ENCODE measurements at places on chromosomes 12 and 14. TPM values are rescaled to one million over a fixed set of nuclear protein-coding genes. Genes with fewer than 3 reads are reported as not detected.

GRCh38 chr12:31353750-31354708, 28.1 kb upstream of the SINHCAF start:
- H3K27me3 ChIP-seq = no peaks in the 10 kb centered on the region
- no peaks in the 10 kb centered on the region for H3K4me1 ChIP-seq
- no peak for DNase-seq
- H3K4me3 ChIP-seq = no peak overlapping the region
- H3K27ac ChIP-seq = no peak overlapping the region

DNA sequence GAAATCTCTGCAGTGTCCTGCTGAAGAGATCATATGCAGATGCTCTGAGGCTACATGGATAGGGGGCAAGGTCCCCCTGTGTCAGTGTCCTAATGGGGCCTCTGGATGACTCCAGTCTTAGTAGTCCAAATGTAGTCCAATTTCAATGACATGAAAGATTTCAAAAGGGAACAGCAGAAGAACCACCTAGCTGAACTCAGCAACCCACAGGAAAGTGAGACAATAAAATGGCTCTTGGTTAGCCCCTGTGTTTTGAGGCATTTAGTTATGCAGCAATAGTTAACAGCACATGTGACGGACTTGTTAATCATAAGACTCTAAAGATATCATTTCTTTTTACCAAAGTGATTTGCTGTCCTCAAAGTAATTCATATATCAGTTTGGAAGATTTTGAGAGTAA, 22.7 kb downstream of the CCDC198 start:
- H3K4me1 ChIP-seq = no peaks in the 10 kb centered on the region
- DNase-seq = no peak
- H3K4me3 ChIP-seq = no peak overlapping the region

GRCh38 chr12:93918262-93918661, 230.1 kb upstream of the PLXNC1 start:
- H3K4me3 ChIP-seq = no peak overlapping the region
- H3K36me3 ChIP-seq = no peaks in the 10 kb centered on the region
- DNase-seq = no peak
- H3K27me3 ChIP-seq = no peaks in the 10 kb centered on the region
- no peak overlapping the region for H3K27ac ChIP-seq
- H3K4me1 ChIP-seq = no peaks in the 10 kb centered on the region

GRCh38 chr12:13167906-13168305, 28.6 kb upstream of the EMP1 start:
- H3K4me1 ChIP-seq = peaks cover 42% of the 10 kb centered on the region
- no peak for DNase-seq
- no peak overlapping the region for H3K4me3 ChIP-seq
- H3K27ac ChIP-seq = no peak overlapping the region
- no peaks in the 10 kb centered on the region for H3K36me3 ChIP-seq
- H3K27me3 ChIP-seq = no peaks in the 10 kb centered on the region

DNA sequence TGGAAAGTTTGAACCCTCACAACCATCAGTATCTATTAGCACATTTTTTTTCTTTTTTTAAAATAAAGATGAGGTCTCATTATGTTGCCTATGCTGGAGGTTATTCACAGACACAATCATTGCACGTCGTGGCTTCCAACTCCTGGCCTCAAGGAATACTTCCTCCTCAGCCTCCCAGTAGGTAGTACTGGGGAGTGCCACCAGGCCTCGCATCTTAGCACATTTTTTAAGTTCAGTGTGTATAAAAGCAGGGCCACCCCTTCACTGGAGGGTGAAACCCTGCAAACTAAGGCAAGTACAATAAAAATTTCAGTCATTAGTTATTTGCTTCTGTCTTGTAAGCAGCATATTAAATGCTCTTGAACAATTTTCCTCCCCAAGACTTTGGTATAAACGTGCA, 114.2 kb upstream of the SINHCAF start:
- no peak for DNase-seq
- H3K4me1 ChIP-seq = no peaks in the 10 kb centered on the region
- H3K36me3 ChIP-seq = no peaks in the 10 kb centered on the region
- H3K27me3 ChIP-seq = no peaks in the 10 kb centered on the region
- no peak overlapping the region for H3K27ac ChIP-seq

Gene DBX2
- total RNA-seq = not detected

Gene ZNF664
- total RNA-seq = 41.8 TPM

- H3K36me3 ChIP-seq = peaks cover 34% of the 10 kb centered on the region
- H3K27me3 ChIP-seq = no peaks in the 10 kb centered on the region
- no peaks in the 10 kb centered on the region for H3K4me1 ChIP-seq
- no peak overlapping the region for H3K27ac ChIP-seq
- no peak for DNase-seq
These were observed 10.9 kb downstream of the KMT2D start for GRCh38 chr12:49049566-49050224.
